HS-27A (cell line): ENCODE measurements at places on chromosomes 7 and 10.

- DNase-seq = no peak
Observed at GRCh38 chr10:13732465-13732881, 145.7 kb downstream of the PRPF18 start.

GRCh38 chr7:44880317-44881018, 4.9 kb downstream of the PURB start:
- no peak for DNase-seq

- no peak for DNase-seq
Observed at GRCh38 chr7:28668085-28668484, 255.8 kb downstream of the CREB5 start.

DNA sequence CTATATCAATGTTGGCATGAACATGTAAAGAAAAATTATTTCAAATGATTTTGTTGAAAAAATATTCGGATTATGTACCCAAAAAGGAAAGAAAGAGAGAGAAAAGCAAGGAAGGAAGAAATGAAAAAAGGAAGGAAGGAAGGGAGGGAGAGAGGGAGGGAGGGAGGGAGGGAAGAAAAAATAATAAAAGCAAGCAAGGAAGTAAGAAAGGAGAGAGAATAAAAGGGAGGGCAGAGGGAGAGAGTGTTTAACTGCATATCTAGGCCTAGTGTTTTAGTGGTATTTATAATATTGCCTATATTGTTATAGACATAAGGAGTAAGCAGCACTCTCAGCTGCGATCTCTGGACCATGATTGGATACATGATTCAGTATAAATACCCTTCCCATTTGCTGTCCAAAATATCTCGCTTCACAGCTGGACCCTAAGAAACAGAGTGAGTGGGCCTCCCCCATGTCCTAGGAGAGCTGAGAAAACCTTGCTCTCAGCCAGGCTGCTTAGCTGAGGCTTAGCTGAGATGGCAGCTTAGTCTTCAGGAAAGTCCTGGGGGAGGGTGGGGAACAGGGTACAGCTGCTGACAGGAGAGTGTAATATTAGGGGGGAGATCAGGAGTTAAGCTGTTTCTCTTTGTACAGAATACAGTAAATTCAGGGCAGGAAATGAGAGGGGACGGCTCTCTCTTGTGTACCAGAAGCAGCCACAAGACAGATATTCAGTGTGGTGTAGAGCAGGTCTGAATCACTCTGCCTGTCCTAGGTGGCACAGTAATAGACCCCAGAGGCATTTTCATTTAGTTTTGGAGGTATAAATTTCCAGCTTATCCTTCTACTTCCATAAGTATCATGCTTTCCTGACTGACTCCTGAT, 66.8 kb upstream of the TARP start:
- DNase-seq = no peak

- DNase-seq = no peak
Observed at GRCh38 chr7:157138101-157138423, 664 bp upstream of the UBE3C start.

DNA sequence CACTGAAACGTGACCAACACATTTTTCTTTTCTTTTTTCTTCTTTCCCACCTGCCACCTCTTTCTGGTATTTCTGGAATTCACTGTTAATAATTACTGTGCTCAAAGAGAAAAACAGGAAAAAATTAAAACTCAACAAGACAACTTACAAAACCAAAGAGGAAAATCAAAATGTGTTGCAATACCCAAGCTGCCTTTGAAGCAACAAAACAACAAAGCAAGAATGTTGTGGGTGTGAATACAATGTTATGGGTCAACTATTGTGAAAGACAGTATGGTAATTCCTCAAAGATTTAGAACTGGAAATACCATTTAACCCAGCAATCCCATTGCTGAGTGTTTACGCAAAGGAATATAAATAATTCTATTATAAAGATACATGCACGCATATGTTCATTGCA, 415.1 kb downstream of the GFRA1 start:
- DNase-seq = no peak

GRCh38 chr7:95693551-95694333, 78.6 kb upstream of the DYNC1I1 start:
- DNase-seq = no peak

DNA sequence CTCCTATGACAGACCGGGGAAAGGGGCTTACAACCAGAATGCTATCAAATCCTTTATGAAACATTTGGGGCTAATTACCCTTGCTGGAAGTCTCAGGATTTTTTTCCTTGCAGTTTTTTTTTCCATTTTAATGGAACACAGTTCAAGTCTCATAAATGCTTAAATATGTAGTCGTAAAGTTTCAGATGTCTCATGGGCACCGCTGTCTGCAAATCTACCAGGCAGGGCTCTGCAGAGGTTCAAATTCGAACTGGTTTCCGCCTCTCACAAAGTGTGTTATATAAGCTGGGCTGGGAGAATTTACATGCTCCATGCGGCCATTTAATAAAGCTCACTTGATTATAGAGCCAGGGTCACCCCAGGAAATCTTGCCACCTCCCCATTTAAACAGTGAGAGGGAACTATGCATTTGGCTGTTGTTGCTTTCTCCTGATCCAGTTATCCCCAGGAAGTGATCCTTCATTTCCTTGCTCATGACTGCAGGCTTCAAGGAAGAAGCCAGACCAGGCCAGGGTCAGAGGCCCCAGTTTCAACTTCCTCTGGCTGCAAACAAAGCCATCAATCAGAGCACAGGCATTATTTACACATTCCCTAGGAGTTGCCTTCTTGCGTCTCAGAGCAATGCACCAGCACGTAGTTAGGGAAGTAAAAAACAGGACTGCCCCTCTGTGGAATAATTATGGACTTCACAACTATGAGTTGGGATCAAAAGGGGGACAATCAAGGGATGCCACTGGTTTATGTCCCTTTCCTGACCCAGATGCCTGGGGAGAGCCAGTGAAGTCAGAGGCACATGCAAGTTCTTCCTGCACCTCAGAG, 358.8 kb downstream of the PRPF18 start:
- DNase-seq = no peak

DNA sequence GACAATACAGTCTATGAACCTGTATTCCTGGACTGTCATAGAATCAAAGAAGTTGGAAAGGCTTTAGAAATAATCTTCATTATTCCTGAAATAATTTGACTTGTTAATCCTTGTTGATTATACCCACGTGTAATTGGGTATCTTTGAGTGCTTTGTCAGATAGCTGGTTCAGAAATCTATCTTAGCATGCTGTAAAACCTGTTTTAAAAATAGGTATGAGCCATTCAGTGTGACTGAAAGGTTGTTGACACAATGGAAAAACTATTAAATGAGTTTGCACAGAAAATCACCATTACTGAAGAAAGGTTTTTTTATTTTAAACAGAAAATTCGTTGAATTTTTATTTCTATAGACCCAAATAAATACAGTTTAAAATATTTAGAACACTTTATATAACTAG, 38.7 kb downstream of the PHTF2 start:
- no peak for DNase-seq

- no peak for DNase-seq
Observed at GRCh38 chr10:111479966-111480365, 403.1 kb downstream of the ADRA2A start.

DNA sequence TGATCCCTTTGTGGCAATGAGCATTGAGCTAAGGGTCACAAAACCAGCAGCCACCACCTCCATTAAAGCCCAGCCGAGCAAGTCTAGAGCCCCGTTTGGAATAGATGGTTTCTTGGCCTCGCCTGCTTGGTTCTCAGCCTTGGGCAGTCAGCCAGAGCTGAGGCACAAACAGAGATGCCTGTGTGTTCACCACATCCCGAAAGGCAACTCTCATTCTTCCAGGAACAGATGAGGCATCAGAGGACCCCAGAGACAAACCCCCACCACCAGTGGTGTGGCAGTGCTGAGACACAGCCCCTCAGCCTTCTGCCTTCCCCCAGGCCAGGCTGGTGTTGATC, 203.3 kb upstream of the ZMIZ1 start:
- no peak for DNase-seq

- no peak for DNase-seq
Observed at GRCh38 chr7:19519443-19520021, 189.3 kb downstream of the POLR1F start.

DNA sequence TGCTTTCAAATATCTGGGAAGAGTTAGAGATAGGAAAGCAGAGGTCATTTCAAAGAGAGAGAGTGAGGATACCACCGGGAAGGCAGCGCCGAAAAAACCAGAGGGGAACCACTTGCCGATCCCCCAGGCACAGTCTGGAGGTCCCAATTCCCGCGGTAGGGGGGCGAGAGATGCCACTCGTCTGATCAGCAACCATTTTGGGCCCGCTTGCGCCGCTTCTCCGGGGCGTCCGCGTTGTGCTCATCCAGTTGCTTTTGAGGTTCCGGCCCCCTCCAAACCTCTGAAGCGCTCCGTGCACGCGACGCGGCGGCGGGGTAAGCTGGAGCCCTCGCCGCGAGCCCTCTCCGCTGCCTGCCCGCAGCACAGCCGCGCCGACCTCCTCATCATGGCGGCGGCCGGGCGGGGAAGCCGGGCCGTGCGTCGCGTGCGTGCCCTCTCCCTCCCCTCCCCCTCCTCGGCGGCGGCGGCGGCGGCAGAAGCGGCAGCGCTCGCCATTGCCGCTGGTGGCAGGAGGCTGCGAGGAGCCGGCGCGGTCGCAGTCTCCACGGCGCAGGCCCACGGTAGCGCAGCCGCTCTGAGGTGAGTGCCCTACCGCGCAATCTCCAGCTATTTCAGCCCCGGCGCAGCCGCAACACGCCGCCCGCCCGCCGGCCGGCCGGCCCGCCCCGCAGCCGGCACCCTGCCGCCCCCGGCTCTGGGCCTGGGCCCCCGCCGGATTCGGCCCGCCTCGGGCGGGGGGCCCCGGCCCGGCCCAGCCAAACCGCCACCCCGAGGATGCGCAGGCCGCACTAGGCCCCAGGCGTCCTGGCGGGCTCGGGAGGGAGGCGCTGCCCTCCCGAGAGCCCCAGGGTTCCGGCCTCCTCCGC, at the start of gene NRF1:
Gene NRF1, plus strand, starts transcription at position 475 of the 866 bp plus-strand sequence. CDS start 45,632 bp downstream, outside the sequence.
- no peak for DNase-seq

DNA sequence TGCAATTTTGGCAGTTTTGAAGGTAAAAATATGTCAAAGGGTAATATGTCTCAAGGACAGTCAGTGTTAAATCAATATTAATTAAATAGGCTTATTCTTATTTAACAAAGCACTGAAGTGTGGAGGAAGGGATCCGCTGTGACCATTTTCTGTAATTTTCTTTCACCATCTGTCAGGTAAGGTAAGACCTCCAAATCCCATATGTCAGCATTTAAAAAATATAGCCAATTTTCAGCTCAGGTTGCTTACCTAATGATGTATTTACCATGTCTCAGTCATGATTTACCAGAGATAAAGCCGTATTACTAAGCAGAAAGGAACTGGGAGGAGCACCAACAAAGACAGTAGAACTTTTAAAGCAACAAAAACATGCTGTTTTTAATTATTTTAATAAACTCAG, 683.9 kb downstream of the CCSER2 start:
- no peak for DNase-seq

DNA sequence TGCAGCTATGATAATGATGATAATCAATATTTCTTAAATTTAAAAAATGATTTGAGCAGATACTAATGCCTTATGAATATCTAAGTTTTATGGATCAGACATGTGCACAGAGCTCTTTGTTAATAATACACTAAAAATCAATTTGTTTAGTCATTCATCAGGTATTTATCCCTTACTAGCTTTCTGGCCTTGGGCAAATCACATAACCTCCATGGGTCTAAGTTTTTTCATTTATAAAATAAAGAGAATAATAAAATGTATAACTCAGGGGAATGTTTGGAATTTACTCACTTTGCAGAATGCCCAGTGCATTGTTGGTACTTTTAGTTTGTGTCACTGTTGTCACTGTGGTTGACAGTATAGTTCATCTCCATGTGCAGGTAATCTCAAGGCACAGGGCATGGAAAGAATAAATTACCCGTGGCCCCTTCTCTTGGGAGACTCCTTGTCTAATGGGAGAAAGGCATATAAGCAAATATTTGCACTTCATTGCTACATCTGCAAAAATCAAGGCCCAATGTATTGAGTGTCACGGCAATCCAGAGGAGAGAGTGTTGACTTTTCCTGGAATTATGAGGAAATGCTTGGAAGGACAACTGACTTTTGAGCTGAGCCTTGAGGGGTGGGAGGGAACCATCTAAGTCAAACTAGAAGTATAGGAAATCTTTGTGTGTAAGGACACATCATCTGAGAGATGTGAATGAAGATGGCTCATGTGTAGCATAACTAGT, 64.7 kb upstream of the CTTNBP2 start:
- no peak for DNase-seq

GRCh38 chr7:44445986-44446671, 44.3 kb downstream of the NUDCD3 start:
- DNase-seq = no peak

DNA sequence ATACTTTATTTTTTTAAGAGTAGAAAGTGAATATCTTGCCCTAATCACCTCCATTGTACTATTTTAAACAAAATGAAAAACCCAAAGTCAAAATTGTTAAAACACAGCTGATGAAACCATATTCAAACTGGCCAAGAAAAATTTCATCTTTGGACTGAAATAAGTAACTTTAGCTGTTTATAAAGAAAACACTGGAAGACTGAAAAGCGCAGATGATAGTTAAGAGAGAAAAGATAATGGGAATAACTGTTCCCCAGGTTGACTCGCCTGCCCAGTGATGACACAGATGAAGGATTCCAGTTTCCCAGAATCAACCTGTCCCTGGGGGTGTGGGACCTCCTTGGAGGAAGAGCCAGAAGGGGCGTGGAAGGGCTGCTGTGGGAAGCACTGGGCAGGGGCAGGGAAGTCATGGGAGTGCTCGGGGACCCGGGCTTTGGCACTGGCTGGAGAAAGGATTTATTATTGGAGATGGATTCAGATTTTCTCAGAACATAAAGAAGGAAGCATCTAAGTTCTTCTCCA, 43.1 kb downstream of the DENND2A start:
- DNase-seq = no peak

- no peak for DNase-seq
Observed at GRCh38 chr10:62527019-62527827, 153.1 kb downstream of the ZNF365 start.

- DNase-seq = no peak
Observed at GRCh38 chr7:22639396-22639795, 87.6 kb upstream of the IL6 start.

- no peak for DNase-seq
Observed at GRCh38 chr7:6323967-6324701, 51.7 kb upstream of the CYTH3 start.

DNA sequence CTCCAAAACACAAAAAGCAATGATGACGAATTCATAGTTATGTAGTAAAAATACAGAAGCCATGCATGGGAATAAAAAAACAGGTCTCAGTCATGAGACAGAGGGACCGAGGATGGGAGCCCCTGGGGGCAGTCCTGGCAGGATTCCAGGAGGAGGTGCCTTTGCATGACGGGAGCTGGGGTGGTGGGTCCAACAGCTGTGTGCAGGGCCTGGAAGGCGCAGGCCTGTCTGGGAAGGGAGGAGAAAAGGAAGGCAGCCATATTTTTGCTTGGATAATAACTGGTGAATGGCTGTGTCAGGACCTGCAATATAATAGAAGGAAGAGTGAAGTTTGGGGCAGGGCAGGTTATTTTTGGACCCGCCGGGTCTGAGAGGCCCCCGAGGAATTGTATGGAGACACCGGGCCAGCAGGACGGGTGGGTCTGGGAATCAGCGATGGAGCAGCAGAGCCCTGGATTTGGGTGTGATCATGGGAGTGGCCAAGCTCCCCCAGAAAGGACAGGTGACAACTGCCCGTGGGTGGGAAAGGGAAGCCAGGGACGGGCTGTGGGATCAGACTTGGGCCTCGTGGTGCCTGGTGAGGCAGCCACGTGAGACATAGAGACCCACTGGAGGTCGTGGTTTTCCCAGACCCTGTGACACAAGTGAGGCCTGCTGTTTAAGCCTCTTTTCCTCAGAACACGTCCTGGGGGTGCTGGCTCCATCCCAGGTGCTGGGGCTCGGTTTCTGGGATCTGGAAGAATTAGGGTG, 2.9 kb upstream of the JAKMIP3 start:
- no peak for DNase-seq

GRCh38 chr7:131076711-131077181, 250.9 kb upstream of the MKLN1 start:
- no peak for DNase-seq

- no peak for DNase-seq
Observed at GRCh38 chr7:78607099-78607498, 808.5 kb downstream of the PHTF2 start.
